ENCODE measurements at places on chromosomes 1 and 21. TPM values are rescaled to one million over a fixed set of nuclear protein-coding genes. Genes with fewer than 3 reads are reported as not detected.

- no peak for DNase-seq
Observed at GRCh38 chr1:180112984-180113647, 41.6 kb upstream of the QSOX1 start.

GRCh38 chr1:225767634-225768540, 9.7 kb upstream of the SRP9 start:
- peak; percentile 28 for DNase-seq

GRCh38 chr1:110235181-110235833, 25.2 kb downstream of the KCNC4 start:
- DNase-seq: no peak

- no peak for DNase-seq
Observed at GRCh38 chr1:145720556-145720877, 1.2 kb downstream of the CD160 start.

- DNase-seq: peak; percentile 45
Observed at GRCh38 chr1:234979296-234980279, 149.0 kb downstream of the TOMM20 start.

GRCh38 chr1:87292684-87293493, 35.8 kb upstream of the LMO4 start:
- peak; percentile 50 for DNase-seq

- DNase-seq: no peak
Observed at GRCh38 chr1:70317087-70317486, 37.4 kb downstream of the ANKRD13C start.

The CDC20 gene
- total RNA-seq: 53.7 TPM

The DHRS3 gene
- 64.1 TPM for total RNA-seq

GRCh38 chr1:223837206-223837605, 8.5 kb downstream of the TP53BP2 start:
- no peak for DNase-seq

The SPRR2D gene
- not detected for total RNA-seq

- no peak for DNase-seq
Observed at GRCh38 chr1:206967096-206967849, 3.0 kb downstream of the FCAMR start.

The S1PR1 gene
- total RNA-seq: 254 TPM

The PALMD gene
- total RNA-seq: 10.9 TPM

DNA sequence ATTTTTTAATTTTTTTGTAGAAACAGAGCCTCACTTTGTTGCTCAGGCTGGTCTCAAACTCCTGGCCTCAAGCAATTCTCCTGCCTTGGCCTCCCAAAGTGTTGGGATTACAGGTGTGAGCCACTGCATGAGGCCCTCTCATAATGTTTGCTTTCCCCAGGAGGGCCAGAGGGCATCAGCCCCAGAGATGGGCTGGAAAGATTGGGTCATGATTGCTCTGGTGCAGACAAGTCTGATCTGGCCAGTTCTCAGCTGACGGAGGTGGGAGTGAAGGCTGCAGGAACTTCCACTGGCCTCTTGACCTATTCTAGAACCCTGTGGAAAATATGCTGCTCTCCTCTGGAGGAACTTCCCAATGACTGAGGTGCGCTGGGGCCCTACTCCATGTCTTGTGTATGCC, 43.4 kb upstream of the RD3 start:
- DNase-seq: no peak

DNA sequence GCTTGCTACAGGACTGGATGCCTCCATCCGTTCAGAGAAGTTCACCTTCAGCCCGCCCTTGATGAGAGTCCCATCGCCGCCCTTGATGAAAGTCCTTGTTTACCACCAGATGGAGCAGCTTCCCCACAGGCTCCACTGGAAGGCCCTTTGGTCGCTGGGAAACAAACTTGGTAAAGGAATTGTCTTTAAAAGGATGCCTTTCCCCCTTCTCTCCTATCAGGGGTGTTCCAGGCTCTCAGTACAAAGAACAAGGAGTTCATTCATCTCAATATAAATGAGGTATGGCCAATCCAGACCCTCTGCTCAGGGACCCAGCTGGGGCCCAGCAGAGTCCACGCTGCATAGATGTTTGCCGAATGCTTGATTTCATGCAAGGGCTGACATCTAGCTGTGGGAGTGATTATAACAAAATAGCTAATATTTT, 50.8 kb downstream of the CAPN9 start:
- DNase-seq: peak; percentile 73

- DNase-seq: no peak
Observed at GRCh38 chr1:164709541-164710278, 150.7 kb downstream of the PBX1 start.

The ZNF362 gene
- 5.4 TPM for total RNA-seq

DNA sequence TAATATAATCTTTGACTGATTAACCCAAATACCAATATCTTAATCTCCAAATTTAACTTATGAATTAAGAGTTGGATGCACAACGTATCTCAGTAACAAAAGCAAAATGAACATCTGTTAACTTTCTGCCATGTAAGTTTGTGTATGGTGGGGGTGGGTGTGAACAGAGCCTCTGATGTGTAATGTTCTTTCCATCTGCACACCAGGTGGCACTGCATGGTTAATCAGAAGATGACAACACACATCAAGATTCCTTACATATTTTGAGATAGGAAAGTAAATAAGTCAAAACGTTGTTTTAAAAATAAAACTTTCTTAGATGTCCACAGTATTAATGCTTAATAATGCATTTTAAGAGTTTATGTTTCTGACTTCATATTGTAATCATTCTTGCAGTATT, 251.9 kb downstream of the DPYD start:
- peak; percentile 5 for DNase-seq

GRCh38 chr1:29803486-29803885, 567.2 kb downstream of the PTPRU start:
- no peak for DNase-seq

GRCh38 chr1:67338642-67339041, 31.0 kb downstream of the IL12RB2 start:
- no peak for DNase-seq

DNA sequence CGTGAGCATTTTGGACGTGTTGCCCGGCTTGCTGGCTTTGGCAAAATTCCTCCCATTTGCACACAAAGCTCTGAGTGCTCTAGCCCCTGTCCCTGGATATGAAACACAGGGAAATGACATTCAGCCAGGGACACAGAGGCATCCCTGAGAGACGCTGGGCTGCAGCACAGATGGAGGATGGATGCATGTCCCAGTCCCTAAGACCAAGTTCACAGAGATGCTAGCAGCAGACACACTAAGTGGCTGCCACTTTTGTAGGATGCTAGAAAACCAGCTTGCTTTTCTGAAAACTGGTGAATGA, 12.5 kb downstream of the ACTRT2 start:
- DNase-seq: no peak

GRCh38 chr1:221778535-221779142, 36.8 kb upstream of the DUSP10 start:
- no peak for DNase-seq

DNA sequence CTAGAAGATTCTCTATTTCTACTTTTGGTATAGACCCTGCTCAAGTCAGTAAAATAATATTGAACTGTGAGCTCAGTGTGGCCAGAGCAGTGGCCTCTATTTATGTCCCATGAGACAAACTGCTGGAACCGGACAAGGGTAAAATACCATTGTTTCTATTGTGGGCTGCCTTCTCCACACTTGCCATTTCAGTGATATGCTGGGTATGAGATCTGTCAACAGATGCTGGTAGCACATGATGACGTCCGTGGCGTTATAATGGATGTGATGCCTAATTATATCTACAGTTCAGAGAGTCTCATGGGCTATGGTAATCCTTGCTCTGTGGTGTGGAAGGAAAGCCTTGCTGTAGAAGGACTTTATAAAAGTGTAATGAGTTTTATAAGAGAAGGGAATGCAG, 2.4 kb downstream of the ACTN2 start:
- no peak for DNase-seq

DNA sequence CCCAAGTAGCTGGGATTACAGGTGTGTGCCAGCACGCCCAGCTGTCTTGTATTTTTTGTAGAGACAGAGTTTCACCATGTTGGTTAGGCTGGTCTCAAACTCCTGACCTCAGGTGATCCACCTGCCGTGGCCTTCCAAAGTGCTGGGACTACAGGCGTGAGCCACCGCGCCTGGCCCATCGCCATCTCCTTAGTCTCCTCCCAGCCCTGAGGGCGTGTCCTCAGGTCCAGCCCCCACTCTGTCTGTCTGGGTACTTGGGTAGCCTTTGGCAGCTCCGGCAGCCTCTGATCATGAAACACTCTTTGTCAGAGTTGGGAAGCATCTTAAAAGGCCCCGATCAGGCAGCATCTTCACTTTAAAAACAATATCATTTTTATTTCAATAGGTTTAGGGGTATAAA, 90.3 kb upstream of the DISP3 start:
- DNase-seq: no peak

The RGS2 gene
- total RNA-seq: 2.3 TPM

DNA sequence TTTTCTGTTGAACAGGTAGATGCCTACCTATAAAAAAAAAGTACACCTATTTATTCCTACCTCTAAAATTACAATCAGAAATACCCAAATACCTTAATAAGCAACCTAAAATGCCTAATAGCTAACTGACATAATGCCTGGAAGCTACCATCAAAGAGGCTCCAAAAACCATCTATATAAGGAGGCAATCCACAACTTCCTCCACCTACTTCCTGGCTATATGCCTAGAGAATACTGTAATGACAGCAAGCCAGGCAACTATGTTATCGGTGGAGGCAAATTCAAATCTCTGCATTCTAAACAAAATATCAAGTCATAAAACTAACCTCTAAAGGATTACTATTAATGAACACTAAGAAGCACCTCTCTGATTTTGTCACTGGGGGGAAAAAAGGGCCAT, 10.1 kb downstream of the ZNF644 start:
- DNase-seq: peak; percentile 29

DNA sequence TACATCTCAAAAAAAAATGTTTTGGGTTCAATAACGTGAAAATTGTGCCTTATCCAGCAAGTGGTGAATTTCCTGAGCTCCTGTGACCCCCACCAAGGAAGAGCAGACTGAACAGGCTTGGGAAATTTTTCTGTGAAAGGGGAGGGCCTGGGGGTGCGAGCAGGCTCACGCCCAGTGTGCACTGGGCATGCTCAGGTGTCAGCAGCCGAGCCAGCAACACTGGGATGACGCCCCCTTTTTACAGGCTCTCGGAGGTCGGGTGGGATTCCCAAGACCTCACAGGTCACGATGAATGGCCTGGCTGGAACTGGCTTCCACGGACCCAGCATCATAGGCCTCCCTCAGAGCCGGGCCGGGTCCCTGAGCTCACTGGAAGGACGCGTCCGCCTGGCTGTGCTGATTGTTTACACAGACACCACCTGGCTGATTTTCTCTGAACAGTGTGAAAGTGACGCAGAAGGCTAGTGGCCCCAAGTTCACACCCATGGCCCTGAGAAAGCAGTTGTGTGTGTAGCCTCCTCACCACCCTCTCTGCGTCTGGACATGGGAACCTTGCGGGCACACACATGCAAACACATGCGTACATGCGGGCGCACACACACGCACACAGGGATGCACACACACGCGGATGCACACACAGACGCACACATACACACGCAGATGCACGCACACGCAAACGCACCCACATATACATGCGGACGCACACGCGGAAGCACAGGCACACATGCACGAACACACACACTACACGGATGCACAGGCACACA, 9.2 kb downstream of the CSTB start:
- DNase-seq: no peak

- DNase-seq: no peak
Observed at GRCh38 chr1:247924868-247925267, at the start of gene OR2AJ1. TSS of gene OR2AJ1 (plus strand) at chr1:247924889. CDS start at chr1:247933769, 8,880 bp downstream.

- no peak for DNase-seq
Observed at GRCh38 chr1:186888367-186888766, 59.6 kb downstream of the PLA2G4A start.

GRCh38 chr1:68269637-68270430, 37.5 kb upstream of the WLS start:
- no peak for DNase-seq

GRCh38 chr1:234840843-234841242, 230.9 kb upstream of the IRF2BP2 start:
- no peak for DNase-seq

DNA sequence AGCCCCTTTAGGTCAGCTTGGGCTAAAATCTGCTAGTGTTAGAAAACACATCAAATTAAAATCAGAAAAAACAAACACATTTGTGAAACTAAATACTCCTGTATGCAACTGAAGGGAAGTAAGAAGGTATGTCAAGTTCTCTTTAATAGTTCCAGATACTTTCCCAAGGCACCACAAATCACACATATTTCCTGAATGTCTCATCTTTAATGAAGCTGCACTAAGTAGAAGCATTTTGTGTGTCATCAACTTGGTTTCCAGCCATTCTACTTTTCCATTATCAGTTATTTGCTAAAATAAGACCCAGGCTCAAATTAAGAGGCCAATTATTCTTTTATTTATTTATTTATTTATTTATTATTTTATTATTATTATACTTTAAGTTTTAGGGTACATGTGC, 34.7 kb downstream of the CRB1 start:
- no peak for DNase-seq

DNA sequence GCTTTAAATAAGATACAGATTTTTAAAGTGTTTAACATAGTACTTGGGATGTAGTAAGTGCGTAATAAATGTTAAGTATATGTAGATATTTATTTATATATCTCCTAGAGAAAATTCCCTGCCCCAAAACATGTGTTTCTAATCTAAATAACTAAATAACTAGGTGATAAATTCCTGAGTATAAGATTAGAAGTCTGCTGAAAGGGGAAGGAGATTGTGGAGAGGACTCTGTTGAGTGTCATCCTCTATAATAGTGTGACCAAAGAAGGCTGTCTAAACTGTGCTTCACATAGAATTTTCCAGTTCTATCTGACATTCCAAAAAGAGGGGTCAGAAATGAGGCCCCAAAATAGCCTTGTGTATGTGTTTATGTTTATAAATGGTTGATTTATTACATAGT, 590.5 kb upstream of the ADAMTS5 start:
- DNase-seq: no peak

DNA sequence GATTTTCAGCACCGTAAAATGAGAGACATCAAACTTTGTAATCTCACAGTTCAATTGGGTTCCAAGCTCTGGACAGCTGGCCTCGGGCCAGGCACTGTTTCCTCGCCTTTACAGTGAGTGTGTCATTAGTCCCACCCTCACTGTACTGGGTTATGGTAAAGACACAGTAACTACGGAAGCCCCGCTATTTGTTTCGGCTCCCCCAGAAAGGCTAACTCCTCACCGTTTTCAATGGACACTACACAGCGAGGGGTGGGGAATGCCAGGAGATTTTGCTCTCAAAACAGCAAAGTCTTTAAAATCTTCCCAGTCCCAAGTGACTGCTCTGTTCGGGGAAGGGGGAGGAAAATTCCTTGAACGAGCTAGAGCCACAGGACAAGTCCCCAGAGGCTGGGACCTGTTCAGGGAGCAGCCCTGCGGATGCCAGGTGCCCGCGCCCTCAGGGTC, 757 bp upstream of the SPSB1 start:
- peak; percentile 90 for DNase-seq

GRCh38 chr1:38859561-38860453, at the start of gene RRAGC:
TSS of gene RRAGC (minus strand) at chr1:38859772. CDS start at chr1:38859646, 126 bp downstream.
- DNase-seq: peak; percentile 93
